ENCODE measurements at places on chromosomes 3 and 15.
A peak's percentile ranks its signal among the peaks of the same experiment; 100 is the strongest.

GRCh38 chr3:120182613-120183511, 88.6 kb upstream of the GSK3B start:
- no peaks in the 10 kb centered on the region for H3K27me3 ChIP-seq
- H3K4me3 ChIP-seq, result no peak overlapping the region
- no peak overlapping the region for H3K27ac ChIP-seq
- no peaks in the 10 kb centered on the region for H3K4me1 ChIP-seq
- DNase-seq, result no peak

- no peak for DNase-seq
- H3K4me3 ChIP-seq, result no peak overlapping the region
- no peaks in the 10 kb centered on the region for H3K36me3 ChIP-seq
Measured at GRCh38 chr15:57720867-57721266, 14.4 kb downstream of the POLR2M start.

DNA sequence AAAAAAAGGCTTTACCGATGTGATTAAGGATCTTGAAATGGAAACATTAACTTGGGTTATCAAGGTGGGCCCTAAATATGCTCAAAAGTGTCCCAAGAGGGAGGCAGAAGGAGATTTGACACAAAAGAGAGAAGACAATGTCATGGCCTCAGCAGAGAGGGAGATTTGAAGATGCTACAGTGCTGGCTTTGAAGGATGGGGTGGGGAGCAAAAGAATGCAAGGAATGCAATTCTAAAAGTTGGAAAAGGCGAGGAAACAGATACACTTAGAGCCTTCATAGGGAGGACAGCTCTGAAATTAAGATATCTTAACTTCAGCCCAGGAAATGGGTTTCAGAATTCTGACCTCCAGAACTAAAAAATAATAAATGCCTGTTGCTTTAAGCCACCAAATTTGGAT, 314.5 kb upstream of the CCDC54 start:
- no peaks in the 10 kb centered on the region for H3K36me3 ChIP-seq
- no peak overlapping the region for H3K27ac ChIP-seq
- H3K27me3 ChIP-seq, result no peaks in the 10 kb centered on the region
- no peak for DNase-seq
- no peak overlapping the region for H3K4me3 ChIP-seq

DNA sequence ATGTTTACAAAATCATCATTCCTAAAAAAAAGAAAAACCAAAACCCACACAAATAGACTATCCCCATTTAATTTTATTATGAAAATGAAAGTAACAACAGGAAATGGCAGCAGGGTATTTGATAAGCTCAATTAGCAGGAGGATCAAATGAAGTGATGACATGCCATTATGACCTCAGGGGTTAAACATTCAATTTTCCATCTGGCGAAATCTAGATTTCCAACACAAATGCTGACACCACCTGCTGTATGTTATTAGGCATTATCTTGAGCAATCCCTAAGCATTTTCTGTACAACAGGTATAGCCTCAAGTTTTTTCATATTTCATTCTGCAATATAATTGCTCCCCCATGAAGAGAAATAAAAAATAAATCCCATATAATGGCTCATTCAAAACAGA, 57.1 kb downstream of the SHQ1 start:
- no peak for DNase-seq
- H3K27me3 ChIP-seq, result no peaks in the 10 kb centered on the region
- no peak overlapping the region for H3K4me3 ChIP-seq
- H3K36me3 ChIP-seq, result peaks cover 28% of the 10 kb centered on the region

DNA sequence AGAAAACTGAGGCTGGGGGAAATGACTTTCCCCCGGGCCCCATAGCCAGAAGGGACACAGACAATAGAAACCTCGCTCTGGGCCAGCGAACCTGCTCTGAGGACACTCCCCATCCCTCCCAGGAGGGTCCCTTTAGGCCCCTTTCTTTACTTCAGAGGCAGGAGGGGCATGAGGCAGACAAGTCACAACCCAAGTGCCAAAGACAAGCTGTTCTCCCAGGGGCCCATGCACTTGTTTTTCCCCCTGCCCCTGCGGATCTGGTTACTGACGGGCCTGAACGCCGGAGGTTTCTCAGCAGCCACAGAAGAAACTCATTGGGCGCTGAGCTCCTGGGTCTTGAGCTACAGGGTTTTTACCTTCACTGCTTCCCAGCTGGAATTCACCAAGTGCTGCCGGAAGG, 9.8 kb downstream of the PGPEP1L start:
- DNase-seq, result no peak
- no peak overlapping the region for H3K4me3 ChIP-seq
- no peaks in the 10 kb centered on the region for H3K4me1 ChIP-seq

GRCh38 chr3:66582721-66583423, 82.0 kb upstream of the LRIG1 start:
- H3K4me3 ChIP-seq, result no peak overlapping the region
- no peak overlapping the region for H3K27ac ChIP-seq
- DNase-seq, result peak; percentile 25
- H3K4me1 ChIP-seq, result peaks cover 24% of the 10 kb centered on the region

DNA sequence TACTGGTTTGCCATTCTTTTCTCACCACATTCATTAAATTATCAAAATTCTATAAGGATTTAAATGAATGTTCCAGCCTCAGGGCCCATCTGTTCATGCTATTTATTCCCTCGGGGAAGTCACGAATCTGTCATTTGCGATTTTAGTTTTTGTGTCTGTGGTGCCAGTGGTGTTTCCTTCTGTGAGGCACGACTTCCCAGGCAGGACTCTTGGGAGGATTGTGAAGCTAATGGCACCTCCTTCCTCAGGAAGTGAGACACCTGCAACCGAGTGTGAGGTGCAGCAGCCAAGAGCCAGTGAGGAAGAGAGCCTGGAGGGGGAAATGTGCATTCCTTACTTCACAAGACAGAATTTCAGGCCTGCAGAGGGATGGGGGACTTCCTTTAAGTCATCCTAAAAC, 24.1 kb downstream of the SV2B start:
- DNase-seq, result no peak
- H3K27me3 ChIP-seq, result no peaks in the 10 kb centered on the region
- H3K36me3 ChIP-seq, result no peaks in the 10 kb centered on the region
- peaks cover 4% of the 10 kb centered on the region for H3K4me1 ChIP-seq
- no peak overlapping the region for H3K4me3 ChIP-seq
- no peak overlapping the region for H3K27ac ChIP-seq

DNA sequence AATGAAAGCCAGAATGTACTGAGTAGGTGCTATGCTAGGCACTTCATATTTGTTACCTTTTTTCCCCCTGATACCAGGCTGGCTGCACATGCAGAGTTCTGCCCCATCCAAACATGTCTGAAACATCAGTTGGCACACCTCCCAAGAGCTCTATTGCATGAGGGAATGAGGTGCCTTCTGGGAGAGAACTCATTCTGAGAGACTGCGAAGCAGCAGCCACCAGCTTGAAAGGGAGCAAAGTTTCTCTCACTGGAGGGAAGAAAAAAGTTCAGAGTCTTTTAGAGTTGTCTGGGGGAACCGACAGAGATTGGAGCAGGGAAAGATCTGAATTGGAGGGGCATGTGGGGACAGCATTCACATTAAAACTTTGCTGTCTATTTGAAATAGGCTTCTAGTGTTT, 84.1 kb downstream of the AGBL1 start:
- H3K36me3 ChIP-seq, result no peaks in the 10 kb centered on the region
- DNase-seq, result peak; percentile 35
- H3K4me1 ChIP-seq, result no peaks in the 10 kb centered on the region
- H3K27ac ChIP-seq, result peak overlapping the region; percentile 43

- no peaks in the 10 kb centered on the region for H3K4me1 ChIP-seq
- no peak overlapping the region for H3K27ac ChIP-seq
- no peak for DNase-seq
- no peaks in the 10 kb centered on the region for H3K36me3 ChIP-seq
- H3K27me3 ChIP-seq, result no peaks in the 10 kb centered on the region
Measured at GRCh38 chr3:135865085-135865484, 100.4 kb upstream of the PPP2R3A start.

- H3K27me3 ChIP-seq, result no peaks in the 10 kb centered on the region
- no peak overlapping the region for H3K4me3 ChIP-seq
- DNase-seq, result no peak
- no peak overlapping the region for H3K27ac ChIP-seq
- H3K36me3 ChIP-seq, result no peaks in the 10 kb centered on the region
Measured at GRCh38 chr15:51496246-51496645, 126.3 kb downstream of the DMXL2 start.

DNA sequence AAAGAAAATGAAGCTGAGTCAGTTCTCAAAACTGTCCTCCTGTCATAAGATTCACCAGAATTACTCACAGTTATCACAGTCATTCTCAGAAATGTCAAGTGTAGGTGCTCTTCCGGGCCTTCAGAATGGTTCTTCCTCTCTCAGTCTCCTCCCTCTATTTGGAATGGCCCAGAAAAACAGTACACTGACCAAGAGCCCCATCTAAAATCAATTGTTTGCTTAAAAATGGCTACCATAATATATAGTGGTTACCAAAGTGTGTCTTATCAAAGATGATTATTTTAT, 99.8 kb downstream of the MECOM start:
- H3K27me3 ChIP-seq, result no peaks in the 10 kb centered on the region
- H3K27ac ChIP-seq, result no peak overlapping the region
- peaks cover 6% of the 10 kb centered on the region for H3K4me1 ChIP-seq
- DNase-seq, result no peak
- no peaks in the 10 kb centered on the region for H3K36me3 ChIP-seq

GRCh38 chr3:11459186-11459824, 184.4 kb downstream of the VGLL4 start:
- no peak for DNase-seq
- peak overlapping the region; percentile 34 for H3K27ac ChIP-seq
- H3K4me1 ChIP-seq, result no peaks in the 10 kb centered on the region

- H3K4me1 ChIP-seq, result no peaks in the 10 kb centered on the region
- no peak overlapping the region for H3K4me3 ChIP-seq
- no peak for DNase-seq
- peaks cover 13% of the 10 kb centered on the region for H3K36me3 ChIP-seq
- no peaks in the 10 kb centered on the region for H3K27me3 ChIP-seq
Measured at GRCh38 chr3:33317963-33318709, 40.9 kb downstream of the FBXL2 start.

DNA sequence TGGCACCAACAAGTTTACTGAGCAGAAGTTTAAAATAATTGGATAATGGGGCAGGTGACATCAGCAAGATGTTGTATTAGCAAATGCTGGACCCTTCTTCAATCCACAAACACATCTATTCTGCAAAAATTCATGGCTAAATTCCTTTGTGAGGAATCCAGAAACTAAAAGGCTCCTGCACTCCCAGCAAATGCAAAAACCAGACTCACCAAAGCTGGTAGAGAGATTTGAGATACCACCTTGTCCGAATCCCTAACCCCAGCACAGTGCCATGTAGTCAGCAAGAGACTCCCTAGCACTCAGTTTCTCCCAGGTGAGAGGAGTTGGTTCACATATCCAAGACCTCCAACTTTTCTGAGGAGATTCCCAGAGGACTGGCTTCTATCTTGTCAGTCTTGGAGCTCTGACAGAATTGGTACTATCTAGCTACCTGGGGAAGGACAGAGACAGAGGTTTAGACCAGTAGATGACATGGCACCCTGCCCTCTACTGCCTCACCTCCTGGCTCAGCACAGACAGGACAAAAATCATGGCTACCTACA, 21.8 kb downstream of the GREM1 start:
- DNase-seq, result no peak
- H3K36me3 ChIP-seq, result no peaks in the 10 kb centered on the region
- no peaks in the 10 kb centered on the region for H3K27me3 ChIP-seq
- H3K4me1 ChIP-seq, result no peaks in the 10 kb centered on the region
- no peak overlapping the region for H3K27ac ChIP-seq
- H3K4me3 ChIP-seq, result no peak overlapping the region

GRCh38 chr3:137062250-137062649, 104.5 kb downstream of the IL20RB start:
- no peaks in the 10 kb centered on the region for H3K27me3 ChIP-seq
- DNase-seq, result no peak
- no peak overlapping the region for H3K4me3 ChIP-seq
- H3K4me1 ChIP-seq, result no peaks in the 10 kb centered on the region

DNA sequence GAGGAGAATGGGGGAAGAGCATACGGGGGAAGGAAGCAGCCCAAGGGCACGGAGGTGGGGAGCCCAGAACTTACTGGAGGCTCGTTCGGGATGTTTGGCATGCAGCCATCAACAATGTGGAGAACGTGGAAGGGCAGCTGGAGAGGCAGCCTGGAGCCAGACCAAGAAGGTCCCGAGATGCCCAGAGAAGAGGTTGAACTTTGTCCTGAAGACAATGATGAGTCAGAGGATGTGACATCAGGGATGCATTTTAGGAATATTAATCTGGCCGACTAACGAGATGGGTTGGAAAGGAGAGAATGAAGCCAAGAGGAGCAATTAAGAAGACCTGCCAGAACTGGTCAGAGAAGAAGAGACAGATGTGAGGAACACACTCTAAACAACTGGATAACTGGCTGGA, 98.2 kb downstream of the SRGAP3 start:
- H3K27ac ChIP-seq, result no peak overlapping the region
- H3K36me3 ChIP-seq, result peaks cover 12% of the 10 kb centered on the region
- no peak for DNase-seq
- H3K4me3 ChIP-seq, result no peak overlapping the region
- H3K27me3 ChIP-seq, result no peaks in the 10 kb centered on the region

DNA sequence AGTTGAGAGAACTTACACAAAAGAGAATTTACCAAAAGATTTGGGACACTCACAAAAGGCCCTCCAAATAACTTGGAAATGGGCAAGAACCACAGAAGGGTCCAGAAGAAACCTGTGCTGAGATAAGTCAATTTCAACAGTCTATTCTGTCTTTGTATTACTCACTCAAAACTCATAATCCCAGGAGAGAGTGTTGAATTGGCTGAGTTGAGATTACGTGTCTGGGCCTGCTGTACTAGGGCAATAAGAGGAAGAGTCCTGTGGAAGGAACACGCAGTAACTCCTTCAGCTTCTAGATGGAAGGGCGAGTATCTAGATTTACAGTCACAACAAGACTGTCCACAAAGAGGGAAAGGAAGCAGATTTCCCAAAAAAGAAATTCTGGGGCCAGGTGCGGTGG, 42.5 kb upstream of the DYNC1LI1 start:
- DNase-seq, result no peak
- no peaks in the 10 kb centered on the region for H3K36me3 ChIP-seq
- H3K27me3 ChIP-seq, result no peaks in the 10 kb centered on the region
- H3K4me3 ChIP-seq, result no peak overlapping the region

DNA sequence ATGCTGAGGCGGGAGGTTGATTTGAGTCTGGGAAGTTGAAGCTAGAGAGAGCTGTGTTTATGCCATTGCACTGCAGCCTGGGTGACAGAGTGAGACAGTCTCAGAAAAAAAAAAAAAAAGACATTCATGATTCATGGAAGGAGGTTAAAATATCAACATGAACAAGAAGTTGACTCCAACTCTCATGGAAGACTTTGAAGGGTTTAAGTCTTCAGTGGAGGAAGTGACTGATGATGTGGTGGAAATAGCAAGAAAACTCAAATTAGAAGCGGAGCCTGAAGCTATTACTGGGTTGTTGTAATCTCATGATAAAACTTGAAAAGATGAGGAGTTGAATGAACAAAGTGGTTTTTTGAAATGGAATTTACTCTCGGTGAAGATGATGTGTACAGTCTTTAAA, 491.8 kb downstream of the SQOR start:
- H3K4me3 ChIP-seq, result no peak overlapping the region
- no peaks in the 10 kb centered on the region for H3K4me1 ChIP-seq
- H3K27ac ChIP-seq, result no peak overlapping the region
- H3K27me3 ChIP-seq, result no peaks in the 10 kb centered on the region

Measured in tibial nerve (tissue), 4 donors.